ENCODE measurements at places on chromosomes 6 and 20.
A peak's percentile ranks its signal among the peaks of the same experiment; 100 is the strongest.

DNA sequence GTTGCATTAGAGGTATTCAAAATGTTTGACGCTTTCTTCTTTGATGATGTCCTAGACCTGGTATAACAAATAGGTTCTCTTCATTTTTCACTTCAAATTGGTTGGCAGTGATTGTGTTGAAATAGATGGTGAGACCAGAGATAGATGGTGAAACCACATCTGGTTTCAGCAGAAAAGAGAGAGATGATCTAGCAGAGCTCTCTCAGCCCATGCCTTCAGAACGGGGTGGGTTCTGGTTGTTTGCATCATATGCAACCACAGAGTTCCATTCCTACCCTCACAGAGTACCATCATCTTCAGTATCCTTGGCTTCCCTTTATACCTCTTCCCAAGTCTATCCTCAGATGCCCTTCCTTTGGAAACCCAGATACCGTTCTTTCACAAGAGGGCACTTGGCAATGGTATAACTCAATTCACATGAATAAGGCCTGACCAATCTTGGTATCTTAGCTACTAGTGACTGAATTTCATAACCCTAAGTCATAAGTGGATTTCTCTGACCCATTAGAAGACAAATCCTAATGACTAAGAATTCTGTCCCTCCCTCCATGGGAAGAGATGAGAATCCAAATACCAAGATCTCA is 93.7 kb downstream of the UBE3D start:
- no peak for DNase-seq

- DNase-seq: no peak
These were observed 100.3 kb downstream of the SH3BGRL2 start for GRCh38 chr6:79731471-79731870.

- DNase-seq: peak; percentile 65
These were observed 914 bp downstream of the SNAP91 start for GRCh38 chr6:83707829-83708545.

DNA sequence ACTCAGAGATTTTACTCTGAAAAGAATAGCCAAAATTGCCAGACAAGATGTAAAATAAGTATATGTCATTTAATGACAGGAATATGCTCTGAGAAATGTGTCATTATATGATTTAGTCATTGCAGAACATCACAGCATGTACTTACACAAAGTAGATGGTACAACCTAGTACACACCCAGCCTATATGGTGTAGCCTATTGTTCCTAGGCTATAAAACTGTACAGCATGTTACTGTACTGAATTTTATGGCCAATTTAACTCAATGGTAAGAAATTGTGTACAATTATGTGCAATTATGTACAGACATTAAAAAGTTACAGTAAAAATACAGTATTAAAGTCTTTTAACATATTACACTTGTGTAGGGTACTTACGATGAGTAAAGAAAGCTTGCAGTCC is 311.9 kb upstream of the EPHA7 start:
- no peak for DNase-seq

GRCh38 chr6:90471263-90471662 is 115.6 kb downstream of the MAP3K7 start:
- DNase-seq: no peak

GRCh38 chr20:10170261-10170660 is 48.4 kb upstream of the SNAP25 start:
- DNase-seq: no peak

DNA sequence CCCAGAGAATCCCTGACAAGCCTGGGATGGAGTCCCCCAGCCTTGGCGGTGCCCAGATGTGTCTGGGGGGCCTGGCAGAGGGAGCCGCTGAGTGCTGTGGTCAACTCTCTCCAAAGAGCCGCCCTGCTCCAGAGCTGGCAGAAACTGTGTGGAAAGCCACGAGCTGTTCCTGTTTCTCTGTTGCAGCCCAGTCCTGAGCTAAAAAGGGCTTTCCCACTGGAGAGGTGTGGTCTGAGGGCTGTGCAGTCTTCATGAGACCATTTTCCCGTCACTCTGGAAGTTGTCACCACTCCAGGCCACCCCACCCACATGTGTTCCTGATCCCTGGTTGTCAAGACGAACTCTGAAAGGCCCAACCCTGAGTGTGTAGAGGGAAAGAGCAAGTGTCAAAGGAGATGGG is 99.7 kb upstream of the KCNK16 start:
- DNase-seq: no peak

GRCh38 chr6:44059359-44060346 is 67.6 kb downstream of the MRPL14 start:
- no peak for DNase-seq

DNA sequence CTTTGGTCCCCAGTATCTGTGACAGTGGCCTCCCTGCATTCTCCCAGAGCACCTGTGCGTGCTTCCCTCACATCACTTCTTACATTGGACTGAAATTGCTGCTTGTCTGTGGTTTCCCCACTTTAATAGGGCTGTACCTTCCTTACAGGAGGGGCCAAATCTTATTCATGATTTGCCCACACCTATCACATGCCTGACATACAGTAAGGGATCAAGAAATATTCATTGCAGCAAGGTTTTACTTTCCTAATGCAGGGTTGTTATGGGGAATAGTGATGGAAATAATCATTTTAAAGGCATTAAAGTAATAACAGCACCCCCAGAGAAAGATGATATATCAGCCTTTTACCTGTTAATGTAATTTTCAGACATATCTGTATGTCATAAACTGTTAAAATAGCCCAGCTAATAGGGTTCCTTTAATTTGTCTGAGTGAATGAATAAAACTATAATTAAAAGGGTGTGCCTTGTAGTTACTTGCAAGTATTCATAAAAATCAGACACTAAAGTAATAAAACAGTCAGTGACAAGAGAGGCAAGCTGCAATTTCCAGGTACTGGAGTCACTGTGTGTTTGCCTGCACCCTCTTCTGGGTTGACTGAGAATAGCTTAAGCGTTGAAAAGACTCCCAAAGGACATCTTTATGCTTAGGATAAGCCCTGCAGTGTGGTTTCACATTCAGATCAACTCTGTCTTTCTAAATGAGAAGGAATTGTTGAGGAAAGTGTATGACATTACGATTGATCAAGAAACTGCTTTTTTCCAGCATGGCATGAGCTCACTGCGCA is 182.7 kb downstream of the PHACTR1 start:
- no peak for DNase-seq

- no peak for DNase-seq
These were observed 21.0 kb downstream of the PHACTR3 start for GRCh38 chr20:59625214-59625922.

GRCh38 chr6:170049641-170050561 is 241.0 kb downstream of the DLL1 start:
- no peak for DNase-seq

GRCh38 chr6:30821862-30822784 is 62.2 kb upstream of the DDR1 start:
- peak; percentile 68 for DNase-seq

DNA sequence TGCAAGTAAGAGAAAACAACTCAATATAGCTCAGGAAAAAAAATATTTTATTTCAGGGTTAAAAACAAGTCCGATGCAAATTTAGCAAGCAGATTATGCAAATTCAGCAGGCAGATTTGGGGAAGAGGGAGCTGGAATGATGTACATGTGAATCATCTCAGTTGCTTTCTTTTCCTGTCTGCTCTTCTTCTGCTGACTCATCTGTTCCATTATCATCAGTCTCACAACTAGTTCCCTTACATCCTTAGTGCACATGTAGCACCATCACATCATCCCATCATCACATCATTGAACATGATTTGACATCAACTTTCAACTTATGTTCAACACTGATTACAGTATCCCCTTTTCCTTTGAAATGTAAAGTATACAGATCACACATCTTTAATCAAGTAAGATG is 11.5 kb upstream of the DEFB113 start:
- no peak for DNase-seq
